H7 (cell line): ENCODE measurements at places on chromosomes 16 and 17.

- DNase-seq = no peak
Observed at GRCh38 chr17:4120332-4120731, 22.5 kb downstream of the ZZEF1 start.

- peak; percentile 97 for DNase-seq
Observed at GRCh38 chr17:7393613-7394451, 493 bp downstream of the PLSCR3 start.

- no peak for DNase-seq
Observed at GRCh38 chr17:44840936-44841335, 6.7 kb upstream of the HIGD1B start.

DNA sequence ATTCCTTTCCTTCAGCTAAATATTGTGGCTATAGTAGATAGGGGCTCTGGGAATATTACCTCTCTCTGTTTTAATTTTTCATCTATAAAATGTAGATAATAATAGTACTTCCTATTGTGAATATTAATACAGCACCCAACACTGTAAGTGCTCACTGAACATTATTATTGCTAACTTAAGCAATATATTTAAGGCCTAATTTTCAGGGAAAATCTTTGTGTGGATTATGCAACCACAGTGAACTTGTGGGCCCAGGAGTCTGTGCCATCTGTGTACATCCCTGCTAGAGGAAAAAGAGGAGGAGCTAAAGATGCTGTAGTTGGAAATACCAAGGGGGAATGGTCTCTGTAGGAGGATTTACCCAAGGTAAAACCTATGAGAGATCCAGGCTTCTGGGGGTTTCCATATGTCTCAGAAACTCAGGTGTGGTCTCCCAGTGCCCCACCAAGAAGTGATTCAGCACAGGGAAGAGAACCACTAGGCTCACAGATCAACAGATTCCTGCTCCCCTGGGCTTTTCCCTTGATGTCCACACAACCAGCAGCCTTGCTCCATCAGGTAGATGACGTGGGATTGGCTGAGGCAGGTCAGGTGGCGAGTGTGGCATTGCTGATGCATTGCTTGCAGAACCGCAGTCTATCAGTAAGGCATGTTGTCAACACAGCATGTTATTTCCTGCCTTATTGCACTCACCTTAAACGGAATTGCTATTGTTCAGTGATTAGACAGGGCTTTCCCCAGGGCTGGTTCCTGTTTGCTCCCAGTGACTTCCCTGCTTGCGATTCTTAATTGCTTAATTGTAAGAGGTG lies 1.6 kb upstream of the N4BP1 start:
- DNase-seq = peak; percentile 69

DNA sequence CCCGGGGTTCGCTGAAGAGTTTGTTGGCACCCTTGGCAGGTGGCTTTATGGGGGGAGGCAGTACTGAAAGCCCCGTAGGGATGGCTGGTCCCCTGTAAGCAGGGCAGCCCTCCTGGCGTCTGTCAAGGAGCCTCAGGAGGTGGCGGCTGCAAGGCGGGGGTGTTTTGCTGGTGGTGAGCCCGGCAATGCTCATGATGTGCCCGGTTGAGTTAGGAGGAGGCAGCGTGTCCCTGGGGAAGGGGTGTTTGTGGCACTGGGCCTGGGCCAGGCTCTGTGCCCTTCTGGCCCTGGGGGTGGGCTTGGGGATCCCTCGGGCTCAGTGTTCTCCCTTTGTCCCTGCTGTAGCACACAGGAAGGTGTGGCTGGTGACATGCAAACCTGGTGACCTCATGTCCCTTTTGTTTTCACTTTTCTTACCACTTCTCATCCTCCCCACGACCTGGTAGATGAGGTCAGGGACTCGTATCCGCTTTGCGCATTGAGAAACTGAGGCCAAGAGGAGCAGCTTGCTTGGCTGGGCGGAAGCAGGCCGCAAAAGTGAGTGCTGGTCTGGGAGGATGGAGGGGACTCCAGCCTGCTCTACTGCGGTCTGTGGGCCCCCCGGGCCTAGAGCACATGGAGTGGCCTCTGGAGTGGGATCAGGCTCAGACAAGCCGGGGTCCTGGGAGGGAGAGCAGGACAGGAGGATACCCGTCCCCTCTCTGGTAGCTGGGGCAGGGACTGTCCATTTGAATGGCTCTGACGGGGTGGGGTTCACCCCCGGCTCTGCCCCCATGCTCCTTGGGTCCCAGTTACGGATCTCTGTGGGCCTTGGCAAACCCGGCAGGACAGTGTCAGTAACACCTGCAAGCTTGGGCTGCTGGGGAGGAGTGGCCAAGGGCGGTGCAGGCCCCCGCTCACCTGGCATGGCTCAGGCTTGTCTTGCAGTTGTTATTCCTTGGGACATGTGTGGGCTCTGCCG lies 2.2 kb downstream of the SNN start:
- peak; percentile 66 for DNase-seq

GRCh38 chr17:77208217-77208808 lies 67.5 kb downstream of the SEC14L1 start:
- DNase-seq = no peak

DNA sequence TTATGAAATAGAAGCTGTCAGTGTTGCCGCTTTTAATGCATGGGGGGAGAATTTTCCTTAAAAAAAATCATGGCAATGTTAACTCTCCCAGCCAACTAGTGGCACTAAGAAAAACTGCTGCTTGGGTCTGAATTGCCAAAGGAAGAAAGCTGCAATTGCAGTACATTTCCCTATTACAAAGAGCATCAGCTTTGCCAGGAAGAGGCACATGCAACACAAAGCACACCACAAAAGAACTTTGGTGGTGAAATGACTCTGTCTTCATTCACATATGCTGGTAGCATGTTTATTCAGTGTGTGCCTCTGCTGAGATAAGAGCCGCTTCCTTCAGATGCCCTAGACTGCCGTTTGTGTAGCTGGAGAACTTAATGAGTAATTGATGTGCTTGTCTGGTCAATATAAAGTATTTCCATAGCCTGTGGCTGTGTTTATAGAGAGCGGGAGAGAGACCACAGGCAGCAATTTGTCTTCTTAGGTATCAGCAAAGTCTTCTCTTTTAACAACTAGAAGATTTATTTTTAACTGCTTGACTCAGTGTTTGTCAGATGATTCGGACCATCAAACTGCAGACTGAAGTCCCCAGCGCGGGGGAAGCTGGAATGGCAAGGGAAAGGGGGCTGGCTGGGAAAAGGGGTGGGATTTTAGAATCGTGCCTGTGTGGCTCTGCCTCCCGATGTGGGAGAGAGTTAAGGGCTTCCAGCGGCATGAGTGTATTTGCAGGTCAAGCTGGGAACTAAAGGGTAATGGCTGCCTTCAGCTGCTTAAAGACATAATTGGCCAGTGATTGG lies 115.1 kb downstream of the MRTFB start:
- peak; percentile 31 for DNase-seq

DNA sequence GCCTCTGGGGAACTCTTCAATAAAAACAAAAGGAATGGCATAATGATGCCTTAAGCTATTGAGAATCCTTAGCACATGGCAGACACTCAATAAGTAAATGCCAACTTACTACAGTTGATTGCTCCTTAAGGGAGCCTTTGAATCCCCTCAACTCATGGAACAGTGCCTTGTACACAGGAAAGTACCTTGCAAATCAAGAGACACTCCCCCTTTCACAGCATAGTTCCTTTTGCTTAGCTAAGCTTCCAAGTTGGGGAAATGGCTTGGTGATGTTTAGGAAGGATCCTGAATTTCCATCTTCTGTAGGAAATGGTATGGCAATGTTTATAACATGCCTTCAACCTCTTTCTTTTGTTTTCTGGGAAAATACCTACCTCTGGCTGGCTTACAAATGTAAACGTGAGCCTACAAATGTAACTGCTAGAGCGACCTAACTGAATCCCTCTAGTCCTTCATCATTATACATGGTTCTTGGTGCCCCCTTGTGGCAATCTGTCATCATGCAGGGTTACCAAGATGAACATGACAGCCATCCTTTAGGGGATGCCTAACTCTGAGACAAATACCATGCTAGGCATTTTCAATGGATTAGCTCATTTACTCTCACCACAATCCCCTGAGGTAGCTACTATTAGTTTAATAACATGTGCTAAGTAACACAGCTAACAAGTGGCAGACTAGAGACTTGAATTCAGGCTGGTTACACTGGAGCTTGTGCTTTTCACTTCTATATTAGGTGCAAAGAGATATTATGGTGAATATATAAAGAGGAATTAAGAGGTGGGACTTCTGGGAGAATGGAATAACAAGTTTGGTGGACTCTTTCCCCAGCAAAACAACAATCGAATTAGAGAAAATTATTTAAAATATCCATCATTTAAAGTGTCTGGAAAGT lies 65.0 kb downstream of the MMD start:
- DNase-seq = peak; percentile 72

GRCh38 chr17:1724869-1725641 lies 551 bp downstream of the WDR81 start:
- DNase-seq = peak; percentile 90

DNA sequence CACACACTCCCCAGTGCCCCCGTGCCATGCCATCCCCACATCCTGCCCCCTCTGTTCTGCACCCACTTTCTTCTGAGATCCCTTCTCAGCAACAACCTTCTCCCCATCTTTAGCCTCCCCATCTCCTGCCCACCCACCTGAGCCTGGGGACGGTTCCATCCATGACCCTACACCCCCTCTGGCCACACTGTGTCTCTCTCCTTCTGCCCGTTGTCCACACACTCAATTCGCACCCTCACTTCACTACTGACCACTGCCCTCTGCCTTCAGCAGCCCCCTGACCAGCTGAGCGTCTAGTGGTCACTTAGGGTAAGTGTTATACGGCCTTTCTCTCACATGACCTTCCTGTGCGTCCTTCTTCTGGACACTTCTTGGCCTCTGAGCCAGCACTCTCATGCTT lies 6.1 kb downstream of the ARHGAP27 start:
- peak; percentile 19 for DNase-seq

GRCh38 chr17:66477615-66478283 lies 175.3 kb downstream of the PRKCA start:
- no peak for DNase-seq

DNA sequence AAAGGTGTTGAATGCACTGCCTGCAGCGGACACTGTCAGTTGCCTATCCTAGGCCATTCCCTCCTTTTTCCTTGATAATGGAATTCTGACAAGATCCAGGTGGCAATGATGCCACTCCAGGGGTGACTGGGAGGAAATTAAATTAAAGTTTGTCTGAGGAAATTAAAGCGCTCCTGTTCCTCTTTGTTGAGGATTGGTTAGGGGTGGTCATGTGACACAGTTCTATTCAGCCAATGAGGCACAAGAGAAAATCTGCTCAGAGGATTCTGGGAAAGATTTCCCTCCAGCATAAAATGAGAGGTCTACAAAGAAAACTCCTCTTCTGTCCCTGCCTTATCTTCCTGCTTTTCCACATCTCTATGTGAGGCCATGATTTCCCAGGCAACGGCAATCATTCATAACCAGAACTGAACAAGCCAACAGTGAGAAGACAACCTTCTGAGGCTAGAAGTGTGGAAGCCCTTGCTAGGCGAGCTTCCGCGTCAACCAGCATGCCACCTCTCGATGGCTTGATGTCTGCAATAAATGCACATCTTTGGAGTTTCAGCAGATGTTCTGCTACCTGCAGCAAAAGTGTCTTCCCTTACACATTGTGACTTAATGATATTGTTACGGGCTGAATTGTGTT lies 5.6 kb upstream of the BCO1 start:
- no peak for DNase-seq
